Cerebellar cortex (tissue), 1 donor: ENCODE measurements at places on chromosomes 1 and 21.

DNA sequence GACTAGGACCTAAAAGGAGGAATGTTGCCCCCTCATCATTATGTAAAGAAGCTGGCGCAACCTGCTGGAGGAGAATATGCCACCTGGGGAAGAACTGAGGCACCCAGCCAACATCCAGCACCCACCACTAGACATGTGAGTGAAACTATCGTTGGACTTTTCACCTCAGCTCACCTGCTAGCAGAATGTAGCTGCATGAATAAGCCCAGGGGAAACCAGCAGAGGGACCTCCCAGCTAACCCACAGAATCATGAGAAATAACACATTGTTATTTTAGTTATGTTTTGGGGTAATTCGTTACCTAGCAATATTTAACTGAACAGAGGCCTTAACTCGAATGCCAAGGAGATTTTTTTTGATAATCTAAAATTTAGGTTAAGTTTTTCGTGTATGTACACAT, 542.5 kb upstream of the DAB1 start:
- DNase-seq = no peak

GRCh38 chr1:189550498-189550897, 927.2 kb downstream of the BRINP3 start:
- DNase-seq = no peak

- DNase-seq = no peak
Measured at GRCh38 chr1:182611326-182611725, 7.1 kb upstream of the RGS16 start.

DNA sequence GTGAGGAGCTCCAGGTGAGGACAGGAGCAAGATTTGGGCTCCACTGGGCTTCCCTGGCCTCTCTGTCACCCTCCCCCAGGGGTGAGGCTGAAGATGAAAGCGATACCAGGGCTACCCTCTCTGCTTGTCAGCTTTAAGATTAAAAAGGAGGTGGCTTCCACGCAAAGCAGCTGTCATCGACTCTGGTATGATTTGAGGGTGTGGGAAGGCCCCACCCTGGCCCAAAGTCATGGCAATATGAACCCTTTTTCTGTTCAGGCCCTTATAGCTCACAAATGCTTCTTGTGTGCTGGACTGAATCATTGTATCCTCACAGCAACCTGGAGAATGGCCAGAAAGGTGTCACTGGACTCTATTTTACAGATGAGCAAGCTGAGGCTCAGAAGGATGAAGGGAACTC, 41.6 kb downstream of the NUAK2 start:
- no peak for DNase-seq

DNA sequence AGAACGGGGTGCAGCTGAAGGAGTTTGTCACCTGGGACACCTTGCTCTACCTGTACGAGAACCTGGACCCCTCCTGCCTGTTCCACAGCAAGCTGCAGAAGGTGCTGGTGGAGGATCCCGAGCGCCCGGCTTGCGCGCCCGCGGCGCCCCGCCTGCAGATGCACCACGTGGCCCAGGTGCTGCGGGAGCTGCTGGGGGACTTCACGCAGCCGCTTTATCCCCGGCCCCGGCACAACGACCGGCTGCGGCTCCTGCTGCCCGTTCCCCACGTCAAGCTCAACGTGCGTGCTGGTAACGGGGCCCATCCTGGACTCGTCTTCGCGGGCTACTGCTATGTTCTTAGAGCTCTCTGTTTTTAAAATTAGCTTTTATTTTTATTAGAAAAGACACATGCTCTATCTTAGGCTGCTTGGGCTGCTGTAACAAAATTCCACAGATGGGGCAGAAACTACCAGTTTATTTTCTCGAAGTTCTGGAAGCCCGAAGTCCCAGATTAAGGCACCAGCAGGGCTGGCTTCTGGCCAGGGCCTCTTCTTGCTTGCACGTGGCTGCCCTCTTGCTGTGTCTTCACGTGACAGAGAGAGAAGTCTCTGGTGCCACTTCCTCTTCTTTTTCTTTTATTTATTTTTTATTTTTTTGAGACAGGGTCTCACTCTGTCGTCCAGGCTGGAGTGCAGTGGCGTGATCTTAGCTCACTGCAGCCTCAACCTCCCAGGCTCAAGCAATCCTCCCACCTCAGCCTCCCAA, 38.1 kb downstream of the TRPM2 start:
- no peak for DNase-seq
